ENCODE measurements at places on chromosomes 7 and 10.
A peak's percentile ranks its signal among the peaks of the same experiment; 100 is the strongest.

- peak; percentile 73 for DNase-seq
Measured at GRCh38 chr10:91617072-91617609, 15.7 kb downstream of the PPP1R3C start.

DNA sequence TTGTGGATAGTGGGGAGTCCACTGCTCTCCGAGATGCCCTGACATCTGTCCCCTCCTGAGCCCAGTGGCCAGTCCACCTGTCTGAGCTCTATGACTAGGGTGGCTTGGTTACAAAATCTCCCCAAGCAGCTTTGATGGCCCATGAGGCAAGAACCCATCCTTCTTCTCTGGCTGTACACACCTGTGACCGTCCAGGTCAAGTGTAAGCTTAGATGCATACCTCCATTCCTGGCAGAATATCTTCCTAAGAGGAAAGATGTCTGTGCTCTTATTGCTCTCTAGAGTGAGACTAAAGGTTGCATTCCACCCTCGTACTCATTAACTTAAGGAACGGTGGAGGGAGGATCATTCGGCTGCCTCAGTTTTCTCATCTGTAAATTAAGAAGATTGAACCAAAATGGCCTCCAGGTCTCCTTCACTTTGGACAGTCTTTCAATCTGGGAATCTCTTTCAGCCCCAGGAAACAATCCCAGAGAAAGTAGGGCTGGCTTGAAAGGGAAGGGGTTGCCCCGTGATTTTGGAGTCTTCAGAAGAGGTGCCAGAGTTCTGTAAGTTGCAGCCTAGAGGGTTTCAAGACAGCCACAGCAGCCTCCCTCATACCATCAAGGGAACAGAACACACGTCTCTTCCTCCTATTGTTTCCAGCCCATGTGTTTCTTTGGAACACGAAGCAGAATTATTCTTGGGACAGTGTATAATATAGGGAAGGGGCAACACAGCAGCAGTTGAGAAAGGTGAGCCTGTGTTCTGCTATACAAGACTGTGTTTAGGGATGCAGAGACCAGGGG is 5.5 kb downstream of the HOXA4 start:
- no peak for DNase-seq

DNA sequence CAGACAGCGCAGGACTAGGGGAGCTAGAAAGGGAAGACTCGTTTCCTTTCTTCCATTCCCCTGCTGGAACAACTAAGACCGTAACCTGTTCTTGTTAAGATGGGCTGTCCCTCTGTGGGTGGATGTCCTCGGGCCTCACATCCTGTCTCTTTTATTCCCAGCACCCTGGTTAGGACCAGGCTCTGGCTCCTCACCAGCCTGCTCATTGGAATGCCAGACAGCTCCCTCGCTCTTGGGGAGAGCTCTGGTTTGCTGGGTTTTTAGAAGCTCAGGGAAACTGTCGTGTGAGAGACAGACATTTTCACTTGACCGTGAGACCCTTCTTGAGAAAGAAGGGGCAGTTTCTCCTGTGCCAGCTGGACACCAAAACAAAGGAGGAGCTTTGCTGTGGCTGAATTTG is 58.1 kb upstream of the HABP2 start:
- no peak for DNase-seq

- no peak for DNase-seq
Measured at GRCh38 chr10:92552310-92552709, 21.6 kb downstream of the IDE start.

DNA sequence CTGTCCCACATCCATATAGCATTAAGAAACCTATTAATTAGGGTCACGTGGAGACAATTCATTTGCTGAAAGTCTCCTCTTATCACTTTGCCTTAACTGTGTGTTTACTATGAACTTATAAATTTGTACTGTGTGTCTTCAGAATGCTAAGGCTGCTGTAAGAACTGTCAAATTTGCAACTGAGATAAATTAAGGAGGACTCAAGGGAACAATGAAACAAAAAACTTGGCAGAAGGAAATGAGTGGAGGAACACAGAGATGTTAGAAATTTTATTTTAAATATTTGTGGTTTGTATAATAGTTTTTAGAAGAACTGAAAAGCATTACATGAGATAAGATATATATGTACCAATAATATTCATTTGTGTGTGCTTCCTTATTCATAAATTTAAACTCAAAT is 1005.3 kb upstream of the SORCS1 start:
- no peak for DNase-seq

- peak; percentile 23 for DNase-seq
Measured at GRCh38 chr10:93352638-93353383, 129.3 kb downstream of the MYOF start.

- no peak for DNase-seq
Measured at GRCh38 chr10:9825491-9826018, 1192.1 kb upstream of the CELF2 start.

GRCh38 chr7:90532231-90532929 is 62.9 kb downstream of the PTTG1IP2 start:
- DNase-seq = no peak

GRCh38 chr10:36313142-36313541 is 671.0 kb upstream of the FZD8 start:
- DNase-seq = no peak

- no peak for DNase-seq
Measured at GRCh38 chr10:128489324-128490247, 363.4 kb upstream of the MKI67 start.

DNA sequence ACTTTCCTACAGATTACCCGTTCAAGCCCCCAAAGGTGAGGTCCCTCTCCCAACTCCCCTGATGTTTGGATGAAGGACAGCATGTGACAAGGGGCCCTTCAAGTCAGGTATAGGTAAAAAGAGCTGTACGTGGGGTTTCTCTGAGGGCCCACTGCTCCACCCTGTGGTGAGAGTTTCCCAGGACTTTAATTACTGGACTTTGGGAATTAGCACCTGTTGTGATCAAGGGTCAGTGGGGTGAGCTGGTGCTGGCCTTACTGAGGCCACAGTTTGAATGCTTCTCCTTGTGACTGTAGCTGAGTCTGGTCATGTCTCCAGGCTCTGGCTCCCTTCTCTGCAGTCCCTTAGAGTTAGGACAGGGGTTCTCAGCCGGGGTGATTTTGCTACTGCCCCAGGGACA is 16.8 kb downstream of the UBE2D4 start:
- no peak for DNase-seq
